ENCODE measurements at places on chromosomes 16 and 17.

GRCh38 chr17:65198653-65199382 is 61.6 kb downstream of the RGS9 start:
- DNase-seq: no peak

GRCh38 chr16:21647562-21648164 is 4.7 kb downstream of the IGSF6 start:
- no peak for DNase-seq

GRCh38 chr16:24635900-24636610 is 93.4 kb upstream of the TNRC6A start:
- DNase-seq: no peak

DNA sequence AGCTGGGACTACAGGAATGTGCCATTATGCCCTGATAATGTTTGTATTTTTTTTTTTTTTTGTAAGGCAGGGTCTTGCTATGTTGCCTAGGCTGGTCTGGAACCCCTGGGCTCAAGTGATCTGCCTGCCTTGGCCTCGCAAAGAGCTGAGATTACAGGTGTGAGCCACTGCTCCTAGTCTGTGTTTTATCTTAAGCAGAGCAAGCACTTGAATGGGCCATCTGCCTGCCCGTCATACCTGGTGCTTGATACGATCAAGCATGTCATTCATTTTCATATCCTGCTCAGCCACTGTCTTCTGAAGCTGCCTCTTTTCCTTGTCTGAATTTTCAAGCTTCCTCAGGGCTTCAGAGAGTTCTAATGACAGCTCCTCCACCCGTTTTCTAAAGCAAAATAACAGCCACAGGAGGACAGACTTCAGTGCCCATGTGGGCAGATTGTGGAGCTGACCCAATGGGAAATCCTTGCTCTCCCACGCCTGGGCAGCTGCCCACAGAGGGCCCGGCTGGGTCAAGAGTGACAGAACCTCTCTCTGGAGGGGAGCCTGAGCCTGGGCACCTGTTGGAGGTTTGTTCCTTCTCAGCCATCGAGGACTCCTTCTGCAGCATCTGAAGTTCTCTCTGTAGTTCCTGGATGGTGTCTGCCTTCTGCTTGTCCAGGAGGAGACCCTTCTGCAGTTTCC is 36.5 kb downstream of the DHX38 start:
- DNase-seq: no peak

- no peak for DNase-seq
Measured at GRCh38 chr16:5875416-5875815, 777.8 kb upstream of the EEF2KMT start.

DNA sequence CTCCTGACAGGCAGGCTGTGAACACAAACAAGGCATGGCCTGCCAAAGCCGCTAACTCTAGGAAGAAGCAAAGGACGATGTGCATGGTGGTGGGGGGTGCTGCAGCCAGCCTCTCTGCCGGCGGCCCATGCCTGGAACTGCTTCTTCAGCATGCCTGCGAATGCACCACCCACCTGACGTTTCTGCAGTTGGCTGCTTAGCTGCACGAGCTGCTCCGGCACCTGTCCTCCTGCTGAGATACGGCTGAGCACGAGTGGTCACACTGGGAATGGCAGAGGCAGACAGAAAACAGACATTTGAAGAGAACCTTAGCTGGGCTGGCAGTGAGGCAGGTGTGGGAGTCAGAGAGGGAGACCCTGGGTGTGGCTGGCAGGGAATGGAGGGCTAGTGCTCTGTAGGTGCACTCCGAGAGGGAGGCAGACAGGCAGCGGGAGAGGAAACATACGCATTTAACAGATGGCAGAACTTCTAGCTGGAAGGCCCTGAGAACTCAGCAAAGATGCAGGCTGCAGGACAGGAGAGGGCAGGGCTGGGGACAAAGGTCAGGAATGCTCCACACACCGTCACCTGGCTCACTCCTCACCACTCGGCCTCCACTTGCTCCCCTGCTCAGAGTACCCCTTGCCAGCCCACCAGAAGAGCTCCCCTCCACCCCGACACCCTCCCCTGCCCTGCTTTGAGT is 5.2 kb downstream of the FLCN start:
- DNase-seq: no peak

DNA sequence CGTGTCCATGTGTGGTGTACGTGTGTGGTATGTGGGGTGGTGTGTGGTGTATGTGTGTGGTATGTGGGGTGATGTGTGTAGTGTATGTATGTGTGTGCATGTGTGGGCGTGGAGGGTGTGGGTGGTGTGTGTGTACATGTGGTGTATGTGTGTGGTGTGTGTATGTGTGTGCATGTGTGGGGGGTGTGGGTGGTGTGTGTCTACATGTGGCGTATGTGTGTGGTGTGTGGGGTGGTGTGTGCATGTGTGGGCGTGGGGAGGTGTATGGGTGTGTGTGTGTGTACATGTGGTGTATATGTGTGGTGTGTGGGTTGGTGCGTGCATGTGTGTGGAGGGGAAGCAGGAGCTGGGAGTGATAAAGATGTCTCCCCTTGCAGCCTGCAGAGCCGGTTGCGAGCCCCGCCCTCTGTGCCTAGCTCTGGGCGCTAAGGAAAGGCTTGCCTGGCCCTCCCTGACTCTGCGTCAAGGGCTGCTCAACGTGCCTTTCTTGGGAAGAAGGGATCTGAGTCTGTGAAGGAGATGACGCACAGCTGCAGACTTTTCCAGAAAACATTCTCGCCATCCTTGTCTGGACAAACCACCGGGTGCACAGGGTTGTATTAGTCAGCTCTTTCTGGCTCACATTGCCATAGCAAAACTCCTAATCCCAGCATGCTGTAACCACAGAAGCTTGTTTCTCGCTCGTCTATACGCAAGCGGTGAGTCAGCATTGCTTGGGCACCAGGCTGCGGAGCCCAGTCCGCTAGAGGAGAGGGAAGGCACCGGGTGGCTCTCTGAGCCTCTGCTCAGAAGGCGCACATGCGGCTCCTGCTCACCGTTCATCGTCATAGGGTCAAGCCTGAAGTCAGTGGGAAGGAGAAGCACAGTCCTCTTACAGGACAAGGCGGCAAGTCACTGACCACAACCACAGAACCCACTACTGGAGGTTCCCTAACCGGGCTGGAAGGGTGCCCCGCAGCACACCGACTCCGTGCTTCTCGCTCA is 2.0 kb upstream of the CD300H start:
- no peak for DNase-seq

DNA sequence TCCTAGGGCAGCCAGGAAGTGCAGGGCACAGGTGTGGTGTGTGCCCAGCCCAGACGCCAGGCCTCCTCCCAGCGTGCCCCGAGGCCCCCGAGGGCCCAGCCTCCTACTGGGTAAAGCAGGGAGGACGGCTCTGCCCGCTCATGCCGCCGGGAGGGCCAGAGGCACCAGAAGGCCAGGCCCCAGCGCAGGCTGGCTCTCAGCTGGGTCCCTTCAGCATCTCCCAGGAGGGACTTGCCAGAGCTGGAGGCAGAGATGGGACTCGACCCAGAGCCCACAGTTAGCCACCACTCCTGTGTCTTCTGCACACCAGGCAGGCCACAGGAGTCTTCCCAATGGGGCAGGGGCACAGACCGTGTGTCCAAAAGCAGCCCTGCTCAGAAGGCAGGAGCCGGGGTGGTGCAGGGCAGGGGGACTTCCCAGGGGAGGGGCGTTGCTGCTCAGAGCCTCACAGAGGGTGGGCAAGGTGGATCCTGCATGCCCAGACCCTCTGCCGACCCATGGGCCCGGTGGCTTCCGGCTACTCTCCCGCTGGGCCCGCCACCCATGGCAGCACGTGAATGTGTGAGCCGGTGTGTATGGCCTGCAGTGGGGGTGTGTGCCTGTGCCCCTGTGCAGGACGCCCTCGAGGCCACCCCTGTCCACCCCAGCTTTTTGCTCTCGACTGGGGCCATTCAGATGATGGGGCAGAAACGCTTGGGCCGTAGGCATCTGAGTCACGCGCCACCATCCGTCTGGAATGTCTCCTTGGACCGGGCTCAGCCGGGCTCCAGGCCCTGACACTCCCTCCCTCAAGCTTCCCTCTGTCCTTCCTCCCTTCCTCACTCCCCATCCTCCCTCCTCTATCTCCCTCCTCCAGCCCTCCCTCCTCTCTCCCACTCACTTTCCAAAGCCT is 5.7 kb upstream of the ZNF469 start:
- no peak for DNase-seq

DNA sequence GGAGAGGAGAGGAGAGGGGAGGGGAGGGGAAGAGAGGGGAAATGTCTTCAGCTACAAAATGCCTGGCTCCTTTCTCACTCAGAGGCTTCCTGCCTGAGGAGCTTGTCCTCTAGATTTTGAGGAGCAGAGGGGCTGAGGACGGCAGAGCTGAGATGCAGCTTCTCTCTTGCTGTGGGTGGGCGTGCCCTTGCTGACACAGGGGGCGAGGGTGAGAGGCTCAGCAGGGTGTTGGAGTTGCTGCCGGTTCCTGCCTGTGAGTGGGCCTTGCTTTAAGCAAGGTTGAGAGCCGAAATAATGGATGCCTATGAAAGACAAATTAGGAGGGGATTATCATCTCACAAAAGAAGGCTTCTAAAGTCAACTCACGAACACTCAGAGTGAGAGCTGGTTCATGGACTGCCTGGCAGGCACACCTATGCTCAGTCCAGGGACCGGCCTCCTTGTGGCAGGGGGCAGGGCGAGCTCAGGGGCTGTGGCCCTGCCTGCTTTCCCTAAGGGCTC is 215.6 kb downstream of the MSI2 start:
- no peak for DNase-seq

DNA sequence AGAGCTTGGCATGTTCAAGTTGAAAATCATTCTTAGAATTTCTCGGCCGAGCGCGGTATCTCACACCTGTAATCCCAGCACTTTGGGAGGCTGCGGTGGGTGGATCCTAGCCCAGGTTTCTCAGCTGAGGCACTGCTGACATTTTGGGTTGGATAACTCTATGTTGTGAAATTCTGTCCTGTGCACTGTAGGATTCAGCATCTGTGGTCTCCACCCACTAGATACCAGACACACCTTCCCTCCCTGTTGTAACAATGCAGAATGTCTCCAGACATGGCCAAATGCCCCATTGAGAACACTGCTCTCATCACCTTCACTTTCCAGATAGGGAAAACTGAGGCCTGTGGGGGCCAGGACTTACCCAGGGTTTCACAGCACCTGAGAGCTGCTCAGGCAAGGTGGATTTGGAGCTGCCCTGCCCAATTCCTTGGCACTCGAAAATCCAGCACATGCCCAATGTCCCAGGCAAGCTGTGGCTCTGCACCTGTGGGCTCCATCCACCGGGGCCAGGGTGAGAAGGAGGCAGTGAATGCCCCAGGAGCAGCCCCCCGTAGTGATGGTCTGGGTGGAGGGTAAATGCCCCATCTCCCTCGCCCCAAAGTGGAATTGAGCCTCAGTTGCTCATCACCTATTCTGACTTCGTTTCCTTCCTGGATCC is 20.2 kb upstream of the TVP23A start:
- DNase-seq: no peak

GRCh38 chr16:70678121-70678897 is 7.5 kb downstream of the MTSS2 start:
- DNase-seq: no peak

GRCh38 chr16:85522842-85523601 is 90.1 kb upstream of the GSE1 start:
- DNase-seq: no peak

GRCh38 chr16:86734543-86735460 is 156.5 kb downstream of the FOXL1 start:
- DNase-seq: no peak

DNA sequence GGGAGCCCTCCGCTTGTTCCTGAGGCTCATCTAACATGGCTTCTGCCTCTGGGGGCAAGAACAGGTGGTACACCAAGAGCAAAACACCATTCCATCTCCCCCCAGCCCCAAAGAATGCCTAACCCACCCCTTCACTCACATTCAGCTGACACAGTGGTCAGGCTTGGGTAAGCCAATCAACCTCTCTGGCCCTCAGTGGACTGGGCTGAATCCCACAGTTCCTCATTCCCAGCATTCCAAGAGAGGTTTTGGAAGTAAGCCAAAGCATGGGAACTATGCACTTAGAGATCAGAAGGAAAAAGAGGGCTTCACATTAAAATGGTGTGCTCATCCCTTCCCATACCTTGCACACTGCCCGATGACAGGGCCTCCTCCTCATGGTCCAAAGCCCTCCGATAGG is 7.8 kb downstream of the PIGS start:
- DNase-seq: no peak

GRCh38 chr17:47315451-47316266 is 8.1 kb upstream of the EFCAB13 start:
- DNase-seq: no peak

GRCh38 chr17:6430769-6431168 is 4.2 kb downstream of the AIPL1 start:
- DNase-seq: no peak

- DNase-seq: no peak
Measured at GRCh38 chr17:77564278-77564920, 394.1 kb upstream of the TNRC6C start.

DNA sequence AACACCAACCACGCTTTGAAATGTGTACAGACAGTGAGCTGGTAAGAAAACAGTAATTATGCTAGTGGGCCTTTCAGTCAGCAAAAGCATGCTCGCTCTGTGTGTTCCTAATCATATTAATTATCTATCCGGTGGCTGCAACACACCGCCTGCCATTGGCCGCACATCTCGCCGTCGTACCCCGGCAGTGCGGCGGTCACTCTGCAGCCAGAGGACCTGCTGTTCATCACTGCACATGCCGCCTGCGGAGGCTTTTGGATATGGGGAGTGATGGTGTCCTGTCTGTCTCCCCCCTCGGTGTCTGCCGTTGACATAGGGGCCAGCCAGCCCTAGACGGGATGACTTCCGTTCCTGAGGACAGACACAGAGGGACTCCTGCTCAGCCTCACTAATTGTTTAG is 68.5 kb downstream of the RPA1 start:
- DNase-seq: no peak

- DNase-seq: peak; percentile 38
Measured at GRCh38 chr16:22077700-22078313, 14.5 kb upstream of the VWA3A start.

- DNase-seq: no peak
Measured at GRCh38 chr16:3576211-3576610, 992 bp downstream of the NLRC3 start.

GRCh38 chr16:67459861-67460150 is 21.2 kb downstream of the ATP6V0D1 start:
- DNase-seq: no peak

DNA sequence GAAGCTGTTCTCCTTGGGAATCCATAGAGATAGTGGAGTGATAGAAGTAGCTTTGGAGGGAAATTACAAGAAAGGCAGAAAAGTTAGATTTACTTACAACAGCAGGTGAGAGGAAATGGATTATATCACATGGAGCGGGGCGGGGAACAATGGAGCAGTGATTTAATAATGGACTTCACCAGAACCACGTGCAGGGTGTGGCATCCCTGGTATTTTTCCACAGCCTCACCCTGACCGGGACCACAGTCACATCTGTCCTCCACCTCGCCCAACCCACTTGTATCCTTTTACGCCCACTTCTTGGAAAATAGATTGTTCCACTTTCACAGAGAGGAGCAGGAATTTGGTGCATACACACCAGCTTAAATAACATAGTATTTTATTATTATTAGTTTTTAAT is 15.9 kb upstream of the CYB5B start:
- DNase-seq: no peak

GRCh38 chr17:44887971-44888954 is 11.0 kb downstream of the EFTUD2 start:
- DNase-seq: no peak

GRCh38 chr17:53570731-53571130 is 252.0 kb upstream of the KIF2B start:
- no peak for DNase-seq

GRCh38 chr17:7444682-7445618 is at the start of gene CHRNB1:
TSS of gene CHRNB1 (plus strand) at chr17:7445061. CDS start at chr17:7445128, 67 bp downstream.
- no peak for DNase-seq
